Body of pancreas (tissue), 4 donors: ENCODE measurements at places on chromosomes 3 and 15. TPM values are rescaled to one million over a fixed set of nuclear protein-coding genes. Genes with fewer than 3 reads are reported as not detected.

Gene GOLGA6D
- total RNA-seq = not detected

Gene SLC51B
- not detected for total RNA-seq

Gene CCDC39
- total RNA-seq = 0.26 TPM

Gene ABHD17C
- total RNA-seq = 5.3 TPM

DNA sequence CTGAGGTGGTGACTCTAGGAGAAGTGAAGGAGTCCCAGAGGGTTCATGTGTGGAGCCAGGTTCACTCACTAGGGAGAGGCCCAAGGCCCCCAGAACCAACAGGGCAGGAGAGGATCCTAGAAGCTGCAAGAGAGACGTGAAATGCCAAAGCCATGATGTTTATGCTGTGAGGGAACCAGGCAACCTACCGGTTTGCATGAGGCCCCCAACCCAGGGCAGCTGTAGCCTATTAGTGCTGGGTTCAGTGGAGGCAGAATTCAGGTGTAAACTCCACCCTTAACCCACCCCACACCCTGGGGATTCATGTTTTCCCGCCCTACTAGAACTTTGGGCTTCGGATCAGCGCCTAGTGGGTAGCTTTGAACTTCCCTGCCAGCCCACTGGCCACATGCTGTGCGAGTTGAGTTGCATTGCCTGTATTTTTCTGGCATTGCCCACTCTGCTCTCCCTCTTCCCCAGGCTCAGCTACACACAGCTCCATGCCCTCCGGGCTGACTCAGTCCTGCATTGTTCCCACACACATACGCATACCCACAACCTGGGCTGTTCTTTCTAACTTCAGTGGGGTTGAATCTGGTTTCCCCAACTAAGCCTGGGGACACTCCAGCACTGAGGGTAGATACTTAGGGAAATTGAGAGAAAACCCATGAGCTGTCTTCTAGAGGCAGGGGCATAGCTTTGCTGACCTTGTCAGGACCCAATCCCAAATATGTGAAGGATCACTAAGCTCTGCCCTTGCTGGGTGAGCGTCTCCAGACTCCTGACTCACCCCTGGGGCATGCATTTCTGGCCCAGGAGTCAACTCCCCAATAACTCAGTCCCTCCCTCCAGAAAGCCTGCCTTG lies 2.0 kb upstream of the ZBTB47 start:
- H3K4me3 ChIP-seq = no peak overlapping the region
- no peak for DNase-seq
- H3K27ac ChIP-seq = no peak overlapping the region
- peaks cover 44% of the 10 kb centered on the region for H3K4me1 ChIP-seq
- no peaks in the 10 kb centered on the region for H3K27me3 ChIP-seq

- H3K4me3 ChIP-seq = no peak overlapping the region
- H3K4me1 ChIP-seq = no peaks in the 10 kb centered on the region
- H3K36me3 ChIP-seq = no peaks in the 10 kb centered on the region
- no peak overlapping the region for H3K27ac ChIP-seq
Measured at GRCh38 chr15:65146438-65146837, 12.8 kb upstream of the PDCD7 start.

DNA sequence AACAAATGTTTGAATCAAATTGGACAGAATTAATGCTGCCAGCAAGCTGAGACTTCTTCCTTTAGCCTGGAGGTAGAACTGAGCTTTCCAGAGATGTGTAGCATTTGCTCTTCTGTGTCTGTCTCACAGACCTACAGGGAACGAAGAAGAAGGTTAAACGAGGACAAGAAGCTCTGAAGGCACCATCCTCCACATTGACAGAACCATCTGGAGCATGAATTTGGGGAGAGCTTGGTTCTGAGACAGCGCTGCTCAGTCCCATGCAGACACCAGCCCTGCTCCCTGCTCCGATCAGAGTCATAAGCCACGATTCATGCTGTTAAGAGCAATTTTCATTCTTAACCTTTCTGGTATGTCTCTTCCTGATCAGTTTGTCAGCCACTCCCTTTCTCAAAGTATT lies 7.7 kb upstream of the KY start:
- H3K4me1 ChIP-seq = no peaks in the 10 kb centered on the region
- no peak overlapping the region for H3K27ac ChIP-seq
- H3K4me3 ChIP-seq = no peak overlapping the region
- H3K27me3 ChIP-seq = no peaks in the 10 kb centered on the region
- no peak for DNase-seq

DNA sequence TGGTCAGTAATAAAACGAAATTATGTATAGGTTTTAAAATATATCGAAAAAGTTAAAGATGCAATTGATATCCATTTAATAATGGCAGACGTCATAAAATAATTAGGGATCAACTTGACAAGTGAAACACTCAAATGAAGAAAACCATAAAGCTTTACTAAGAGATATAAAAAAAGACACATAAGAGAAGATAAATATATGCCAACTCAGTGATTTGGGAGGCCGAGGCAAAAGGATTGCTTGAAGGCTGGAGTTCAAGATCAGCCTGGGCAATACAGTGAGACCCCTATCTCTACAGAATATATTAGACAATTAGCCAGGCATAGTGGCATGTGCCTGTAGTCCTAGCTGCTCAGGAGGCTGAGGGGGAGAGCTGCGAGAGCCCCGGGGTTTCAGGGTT lies 190.5 kb downstream of the SV2B start:
- no peaks in the 10 kb centered on the region for H3K36me3 ChIP-seq

DNA sequence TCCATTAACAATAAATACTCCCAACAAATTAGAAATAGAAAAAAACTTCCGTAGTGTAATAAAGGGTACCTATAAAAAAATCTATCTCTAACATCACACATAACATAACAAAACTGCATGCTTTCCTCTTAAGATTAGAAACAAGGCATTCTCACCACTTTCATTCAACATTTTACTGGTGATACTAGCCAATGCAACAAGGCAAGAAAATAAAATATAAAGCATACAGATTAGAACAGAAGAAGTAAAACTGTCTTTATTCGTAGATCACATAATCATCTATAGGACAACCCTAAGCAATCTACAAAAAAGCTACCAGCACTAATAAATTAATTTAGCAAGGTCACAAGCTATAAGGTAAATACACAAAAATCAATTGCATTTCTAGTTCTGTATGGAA lies 107.1 kb downstream of the PLD1 start:
- DNase-seq = no peak
- H3K27ac ChIP-seq = no peak overlapping the region
- H3K36me3 ChIP-seq = peaks cover 2% of the 10 kb centered on the region
- no peak overlapping the region for H3K4me3 ChIP-seq
